ENCODE measurements at places on chromosomes 11 and 22. TPM values are rescaled to one million over a fixed set of nuclear protein-coding genes. Genes with fewer than 3 reads are reported as not detected.

APOBEC3G gene
- 7.4 TPM for total RNA-seq

DNA sequence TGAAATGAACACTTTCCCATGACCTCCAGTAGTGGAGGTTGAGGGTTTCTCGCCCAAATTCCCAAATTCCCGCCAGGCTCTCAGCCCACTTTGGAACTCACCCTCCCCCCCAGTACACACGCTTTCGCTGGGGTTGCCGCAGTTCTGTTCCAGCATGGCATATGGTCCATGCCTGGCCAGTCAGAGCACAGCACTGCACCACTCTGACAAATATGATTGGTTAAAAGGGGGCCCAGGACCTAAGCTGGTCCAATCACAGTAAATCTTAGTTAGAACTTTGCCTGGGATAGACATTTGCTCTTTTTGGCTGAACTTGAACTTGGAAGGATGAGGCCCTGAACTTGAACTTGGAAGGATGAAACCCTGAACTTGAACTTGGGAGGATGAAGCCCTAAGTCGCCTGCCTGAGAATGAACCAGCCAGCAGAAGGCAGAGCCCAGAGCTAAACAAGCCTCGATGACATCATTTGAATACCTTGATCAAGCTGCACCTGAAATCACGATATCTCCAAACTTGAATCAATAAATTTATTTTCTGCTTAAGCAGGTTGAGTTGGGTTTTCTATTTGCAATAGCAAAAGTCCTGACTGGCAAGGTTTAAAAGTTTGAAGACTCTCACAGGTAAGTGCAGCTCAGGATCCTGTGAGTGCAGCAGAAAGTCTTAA, 12.6 kb upstream of the SSTR3 start:
- DNase-seq: no peak

TBX1 gene
- total RNA-seq: 2.8 TPM

GRCh38 chr22:48757581-48757980, 1070.1 kb downstream of the BRD1 start:
- no peak for DNase-seq

DNA sequence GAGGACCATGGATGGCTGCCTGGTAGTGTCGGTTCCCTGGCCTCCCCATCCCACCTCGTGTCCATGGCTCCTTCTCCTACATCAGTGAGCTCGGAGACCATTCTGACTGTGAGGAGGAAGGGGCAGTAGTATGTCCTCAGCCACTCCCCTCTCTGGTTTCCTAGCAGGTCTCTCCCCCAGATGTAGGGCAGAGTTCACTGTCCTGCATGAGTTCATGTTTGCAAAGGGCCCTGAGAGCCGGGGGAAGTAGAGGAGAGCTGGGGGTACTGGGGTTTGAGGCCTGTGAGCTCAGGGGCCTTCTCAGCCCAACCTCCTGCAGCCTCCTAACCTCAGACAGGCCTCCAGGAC, 18.4 kb upstream of the ST3GAL4 start:
- DNase-seq: no peak

- no peak for DNase-seq
Observed at GRCh38 chr11:30434901-30435300, 112.0 kb downstream of the ARL14EP start.

PGA4 gene
- not detected for total RNA-seq

All from fibroblast of the aortic adventitia (primary cell).